ENCODE measurements at places on chromosomes 6 and 20. TPM values are rescaled to one million over a fixed set of nuclear protein-coding genes. Genes with fewer than 3 reads are reported as not detected.

The ANKEF1 gene
- 0.72 TPM for total RNA-seq

The ZSCAN31 gene
- total RNA-seq = 2.0 TPM

The TAGAP gene
- total RNA-seq = not detected

The LY6G6F gene
- not detected for total RNA-seq

The POM121L2 gene
- total RNA-seq = not detected

The RBL1 gene
- total RNA-seq = 21.6 TPM

The NCOA6 gene
- 11.2 TPM for total RNA-seq

The FAM184A gene
- under 0.01 TPM for total RNA-seq

The SPO11 gene
- total RNA-seq = not detected

The ENPP3 gene
- 0.29 TPM for total RNA-seq

The GRM1 gene
- not detected for total RNA-seq

The GSTA2 gene
- not detected for total RNA-seq

The CEP43 gene
- 32.1 TPM for total RNA-seq

The SLC4A11 gene
- total RNA-seq = 2.2 TPM

The RBM24 gene
- 9.3 TPM for total RNA-seq

The MDFI gene
- 0.14 TPM for total RNA-seq

The SIRPB2 gene
- not detected for total RNA-seq

The HFE gene
- total RNA-seq = 16.9 TPM

The GTF3C6 gene
- total RNA-seq = 33.9 TPM

The MMP24OS gene
- 16.0 TPM for total RNA-seq

The LINC00237 gene
- total RNA-seq = not detected

The ZFP57 gene
- total RNA-seq = not detected

The NEU1 gene
- total RNA-seq = 201 TPM

The SNPH gene
- 20.2 TPM for total RNA-seq

The BEND3 gene
- total RNA-seq = 2.8 TPM

The BCAS1 gene
- total RNA-seq = not detected

The FOXP4 gene
- total RNA-seq = 9.9 TPM

The BMP7 gene
- total RNA-seq = not detected

The RAET1L gene
- not detected for total RNA-seq

The OR2J3 gene
- not detected for total RNA-seq

The PLTP gene
- total RNA-seq = 14.6 TPM
